ENCODE measurements at places on chromosomes 6 and 20.
A peak's percentile ranks its signal among the peaks of the same experiment; 100 is the strongest.

DNA sequence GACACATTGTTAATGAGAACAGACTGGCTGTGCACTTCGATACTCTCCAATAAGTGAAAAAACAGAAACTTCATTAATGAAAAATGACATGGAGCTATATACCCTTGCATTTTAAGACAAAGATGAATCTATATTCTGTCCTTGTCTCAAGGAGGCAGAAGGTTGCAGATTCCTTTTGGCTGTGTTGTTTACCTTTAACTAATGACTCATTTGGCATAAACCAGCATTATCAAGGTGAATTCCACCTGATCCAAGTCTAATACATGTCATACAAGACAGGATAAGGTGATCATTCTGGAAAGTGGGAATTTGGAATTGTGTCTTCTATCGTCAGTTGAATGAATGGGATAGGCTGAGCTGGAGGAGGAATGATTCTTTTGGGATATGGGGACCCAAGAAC lies 192.9 kb downstream of the PLCB4 start:
- DNase-seq, result no peak
- no peaks in the 10 kb centered on the region for H3K36me3 ChIP-seq
- no peaks in the 10 kb centered on the region for H3K27me3 ChIP-seq
- H3K4me1 ChIP-seq, result no peaks in the 10 kb centered on the region

- no peaks in the 10 kb centered on the region for H3K27me3 ChIP-seq
- no peaks in the 10 kb centered on the region for H3K4me1 ChIP-seq
- no peaks in the 10 kb centered on the region for H3K36me3 ChIP-seq
- H3K4me3 ChIP-seq, result no peak overlapping the region
- no peak overlapping the region for H3K27ac ChIP-seq
These were observed 7.2 kb downstream of the KDM1B start for GRCh38 chr6:18162401-18162800.

GRCh38 chr6:54717849-54718455 lies 128.6 kb upstream of the FAM83B start:
- H3K36me3 ChIP-seq, result no peaks in the 10 kb centered on the region
- H3K4me1 ChIP-seq, result no peaks in the 10 kb centered on the region
- peak; percentile 70 for DNase-seq
- H3K27me3 ChIP-seq, result no peaks in the 10 kb centered on the region

GRCh38 chr6:123306334-123306733 lies 310.3 kb downstream of the CLVS2 start:
- H3K27me3 ChIP-seq, result no peaks in the 10 kb centered on the region
- H3K4me1 ChIP-seq, result peaks cover 7% of the 10 kb centered on the region
- no peak overlapping the region for H3K4me3 ChIP-seq
- H3K36me3 ChIP-seq, result no peaks in the 10 kb centered on the region
- H3K27ac ChIP-seq, result no peak overlapping the region

DNA sequence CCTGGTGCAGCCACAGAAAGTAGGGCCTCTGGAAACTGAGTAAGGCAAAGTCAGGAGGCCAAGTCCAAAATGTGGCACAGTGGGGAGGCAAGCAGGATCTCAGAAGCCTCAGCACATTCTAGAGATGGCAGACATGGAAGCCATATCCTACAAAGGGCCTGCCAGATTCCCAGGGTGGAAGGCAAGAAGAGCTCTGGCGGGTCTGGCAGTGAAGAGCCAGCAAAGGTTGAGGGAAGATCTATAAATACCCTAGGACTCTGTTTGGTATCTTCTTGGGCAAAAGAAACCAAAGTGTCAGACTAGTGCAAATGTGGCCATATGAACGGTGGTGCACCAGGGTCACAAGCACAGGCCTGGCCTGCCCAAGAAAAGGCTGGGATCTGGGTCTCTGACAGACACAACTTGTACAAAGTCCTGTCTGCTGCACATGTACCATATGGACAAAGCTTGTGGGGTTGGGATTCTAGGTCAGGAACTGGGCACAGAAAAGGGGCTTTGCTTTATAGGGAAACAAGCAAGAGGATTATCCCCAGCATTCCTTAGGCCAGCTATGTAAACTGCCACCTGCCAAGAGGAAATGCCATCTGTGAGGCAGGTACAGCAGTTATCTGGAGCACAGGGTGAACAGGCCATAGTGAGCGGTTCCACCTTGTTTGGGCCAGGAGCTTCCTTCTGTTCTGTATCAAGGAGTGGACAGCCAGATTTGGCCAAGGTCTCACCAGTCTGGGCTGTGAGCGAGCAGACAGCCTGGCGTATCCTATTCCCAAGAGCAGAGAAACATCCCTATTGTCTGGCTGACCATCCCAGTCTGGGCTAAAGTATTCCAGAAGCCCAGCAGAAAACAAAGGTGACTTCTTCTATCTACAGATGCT lies 36.3 kb upstream of the SLC4A11 start:
- no peaks in the 10 kb centered on the region for H3K4me1 ChIP-seq
- DNase-seq, result peak; percentile 1
- H3K4me3 ChIP-seq, result no peak overlapping the region
- H3K36me3 ChIP-seq, result no peaks in the 10 kb centered on the region
- no peaks in the 10 kb centered on the region for H3K27me3 ChIP-seq

GRCh38 chr6:3001773-3002293 lies 2.1 kb downstream of the NQO2 start:
- H3K4me3 ChIP-seq, result no peak overlapping the region
- no peaks in the 10 kb centered on the region for H3K27me3 ChIP-seq
- DNase-seq, result peak; percentile 86
- H3K4me1 ChIP-seq, result peaks cover 10% of the 10 kb centered on the region

DNA sequence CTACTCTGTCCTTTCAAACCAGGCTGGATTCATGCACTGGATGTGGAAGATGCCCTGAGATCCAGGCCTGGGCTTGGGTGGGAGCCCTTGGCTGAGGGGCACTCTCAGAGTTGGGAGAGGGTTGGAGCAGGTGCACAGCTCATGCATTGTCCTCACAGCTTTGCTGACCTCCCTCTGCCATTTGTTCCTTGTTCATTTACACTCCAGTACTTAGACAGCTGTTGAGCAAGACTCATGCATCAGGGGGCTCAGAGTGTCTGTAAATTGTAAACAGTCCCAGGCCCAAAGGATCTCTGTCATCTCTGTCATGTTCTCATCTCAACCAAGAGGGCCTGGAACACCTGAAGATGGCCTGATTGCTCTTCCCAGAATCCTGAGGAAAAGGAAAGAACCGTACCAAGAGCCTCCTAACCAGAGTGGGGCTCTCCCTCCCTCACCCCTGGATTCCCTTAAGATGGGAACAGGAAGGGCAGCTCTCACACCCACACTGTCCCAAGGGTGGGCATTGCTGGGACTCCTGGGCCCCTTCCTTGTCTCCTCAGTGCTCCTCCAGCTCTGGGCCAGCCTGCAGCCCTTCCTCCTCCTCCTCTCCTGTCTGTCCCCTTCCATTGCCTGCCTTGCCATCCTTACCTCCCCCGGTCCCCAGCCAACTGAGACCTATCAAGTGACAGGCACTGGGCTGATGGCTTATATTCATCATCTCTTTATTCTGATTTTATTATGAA lies 132.9 kb downstream of the FOXO3 start:
- peaks cover 21% of the 10 kb centered on the region for H3K4me1 ChIP-seq
- peak overlapping the region; percentile 15 for H3K27ac ChIP-seq
- no peak overlapping the region for H3K4me3 ChIP-seq
- no peaks in the 10 kb centered on the region for H3K36me3 ChIP-seq
- no peak for DNase-seq

GRCh38 chr20:13068336-13068735 lies 59.6 kb downstream of the SPTLC3 start:
- DNase-seq, result no peak
- no peaks in the 10 kb centered on the region for H3K36me3 ChIP-seq
- H3K4me1 ChIP-seq, result no peaks in the 10 kb centered on the region
- no peaks in the 10 kb centered on the region for H3K27me3 ChIP-seq
- H3K4me3 ChIP-seq, result no peak overlapping the region
- H3K27ac ChIP-seq, result no peak overlapping the region

DNA sequence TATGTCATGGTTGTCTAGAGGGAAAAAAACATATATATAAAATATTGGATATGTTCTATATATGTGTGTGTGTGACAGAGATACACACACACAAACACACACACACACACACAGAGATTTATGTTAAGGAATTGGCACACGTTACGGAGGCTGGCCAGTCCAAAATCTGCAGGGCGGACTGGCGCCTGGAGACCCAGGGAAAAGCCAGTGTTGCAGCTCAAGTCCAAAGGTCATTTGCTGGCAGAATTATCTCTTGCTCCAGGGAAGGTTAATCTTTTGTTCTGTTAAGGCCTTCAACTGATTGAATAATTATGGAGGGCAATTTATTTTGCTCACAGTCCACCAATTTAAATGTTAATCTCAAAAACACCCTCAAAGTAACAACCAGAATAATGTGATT lies 37.5 kb upstream of the PDE7B start:
- DNase-seq, result no peak
- H3K4me1 ChIP-seq, result no peaks in the 10 kb centered on the region
- no peaks in the 10 kb centered on the region for H3K27me3 ChIP-seq
- no peak overlapping the region for H3K4me3 ChIP-seq
- no peak overlapping the region for H3K27ac ChIP-seq

GRCh38 chr6:65262241-65262640 lies 444.8 kb downstream of the EYS start:
- no peaks in the 10 kb centered on the region for H3K36me3 ChIP-seq
- no peak overlapping the region for H3K4me3 ChIP-seq
- H3K27me3 ChIP-seq, result no peaks in the 10 kb centered on the region

All from MM.1S (cell line).